ENCODE measurements at places on chromosomes 12 and 14.

DNA sequence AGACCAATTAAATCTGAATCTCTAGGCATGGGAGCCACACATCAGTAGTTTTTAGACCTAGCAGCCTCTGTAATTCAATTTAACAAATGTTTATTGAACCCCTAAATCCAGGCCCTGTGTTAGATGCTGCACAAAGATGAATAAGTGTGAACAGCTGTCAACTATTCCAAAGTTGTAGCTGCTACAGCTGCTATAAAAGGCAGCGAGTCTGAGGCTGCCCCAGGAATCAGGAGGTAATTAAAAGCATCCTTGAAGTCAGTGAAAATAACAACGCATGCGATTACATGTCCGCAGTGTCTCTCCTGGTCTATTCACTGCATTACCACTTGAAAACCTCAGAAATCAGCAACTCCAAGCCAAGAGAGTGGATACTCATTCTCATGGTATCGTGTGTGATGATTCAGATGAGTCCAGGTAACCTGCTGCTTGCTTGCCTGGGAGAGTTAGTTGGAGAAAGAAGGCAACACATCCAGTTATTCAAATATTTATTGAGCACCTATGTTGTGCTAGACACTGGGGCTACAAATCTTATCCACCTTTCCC lies 34.9 kb upstream of the DDHD1 start:
- DNase-seq = no peak

- DNase-seq = no peak
Measured at GRCh38 chr12:4323396-4323795, 2.4 kb downstream of the TIGAR start.

- no peak for DNase-seq
Measured at GRCh38 chr12:79635676-79636075, 55.1 kb downstream of the PAWR start.

DNA sequence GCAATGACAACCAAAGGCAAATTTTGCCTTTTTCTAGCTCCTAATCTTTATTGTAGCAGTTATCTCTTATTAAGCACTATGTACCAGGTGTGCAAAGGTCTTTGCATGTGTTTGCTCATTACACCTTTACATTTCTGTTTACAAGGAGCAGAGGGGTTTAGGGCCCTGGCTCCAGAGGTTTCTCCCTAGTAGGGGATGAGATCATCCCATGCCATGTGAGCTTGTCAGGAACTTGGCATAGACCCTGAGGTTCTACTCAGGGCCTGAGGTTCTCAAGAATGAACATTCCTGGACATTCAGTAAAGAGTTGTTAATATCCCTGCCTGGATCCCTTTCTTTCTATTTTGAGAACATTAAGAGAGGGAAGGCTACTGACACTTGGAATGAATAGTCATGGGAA lies 292.0 kb downstream of the RPAP3 start:
- DNase-seq = no peak

DNA sequence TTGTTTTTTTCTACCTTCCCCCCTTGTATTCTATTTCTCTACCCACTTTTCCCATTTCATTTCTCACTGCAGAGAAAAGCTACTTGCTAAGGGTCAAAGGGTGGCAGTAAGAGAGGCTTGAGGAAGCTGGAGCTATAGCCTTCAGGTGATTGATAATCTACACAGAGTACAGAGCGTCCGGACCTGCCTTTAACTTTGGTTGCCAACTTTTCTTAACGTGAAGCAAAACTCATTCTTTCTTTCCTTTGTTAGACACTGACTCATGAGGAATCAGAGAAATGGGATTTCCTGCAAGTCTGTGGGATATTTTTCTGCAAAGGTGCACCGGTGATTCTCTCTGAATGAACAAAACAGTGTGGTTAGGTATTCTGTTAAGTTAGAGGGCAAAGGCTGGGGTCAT lies 133.3 kb downstream of the RMST start:
- no peak for DNase-seq

GRCh38 chr12:541676-542324 lies 82.1 kb downstream of the B4GALNT3 start:
- DNase-seq = no peak

Data from CD4-positive, alpha-beta T cell treated with Interleukin-2 at 100 ng/mL for 4 hours (primary cell).